ENCODE measurements at places on chromosomes 3 and 15. TPM values are rescaled to one million over a fixed set of nuclear protein-coding genes. Genes with fewer than 3 reads are reported as not detected.

The ITPKA gene
- 1.7 TPM for total RNA-seq

The SEMA3F gene
- total RNA-seq, result 56.2 TPM

The CHDH gene
- 11.4 TPM for total RNA-seq

The C3orf85 gene
- total RNA-seq, result not detected

The KBTBD8 gene
- total RNA-seq, result 3.6 TPM

The NPAP1 gene
- not detected for total RNA-seq

The TLR9 gene
- total RNA-seq, result 1.5 TPM

The SPATA12 gene
- total RNA-seq, result 0.21 TPM
